ENCODE measurements at places on chromosomes 11 and 22. TPM values are rescaled to one million over a fixed set of nuclear protein-coding genes. Genes with fewer than 3 reads are reported as not detected.

UBQLNL gene
- total RNA-seq, result not detected

ADAMTS15 gene
- total RNA-seq, result 8.3 TPM

CARD18 gene
- not detected for total RNA-seq

UBQLN3 gene
- not detected for total RNA-seq

MYOD1 gene
- 0.06 TPM for total RNA-seq

TYR gene
- not detected for total RNA-seq

F2 gene
- 2.1 TPM for total RNA-seq

SERPING1 gene
- total RNA-seq, result 0.95 TPM

UBASH3B gene
- 34.4 TPM for total RNA-seq

NXPE1 gene
- not detected for total RNA-seq

MUC2 gene
- 0.13 TPM for total RNA-seq

CALCA gene
- total RNA-seq, result not detected

OVCH2 gene
- total RNA-seq, result not detected

SAA4 gene
- total RNA-seq, result not detected

SAA2 gene
- total RNA-seq, result 0.31 TPM

OMP gene
- not detected for total RNA-seq

USP28 gene
- total RNA-seq, result 20.1 TPM

ANGPTL5 gene
- total RNA-seq, result 0.16 TPM

MALAT1 gene
- total RNA-seq, result 68.8 TPM

RASD2 gene
- total RNA-seq, result 0.61 TPM

FOLR1 gene
- 0.24 TPM for total RNA-seq

OR5D18 gene
- total RNA-seq, result not detected

NLRP14 gene
- total RNA-seq, result not detected

MUS81 gene
- 33.0 TPM for total RNA-seq

CCDC188 gene
- not detected for total RNA-seq

PIWIL4 gene
- 0.12 TPM for total RNA-seq

TUT1 gene
- total RNA-seq, result 15.9 TPM

GRM5 gene
- total RNA-seq, result not detected

PARVG gene
- not detected for total RNA-seq

GLYATL1 gene
- not detected for total RNA-seq

All from A549 treated with dexamethasone at 1 μM for 4 hours (cell line).